ENCODE measurements at places on chromosomes 16 and 17.

DNA sequence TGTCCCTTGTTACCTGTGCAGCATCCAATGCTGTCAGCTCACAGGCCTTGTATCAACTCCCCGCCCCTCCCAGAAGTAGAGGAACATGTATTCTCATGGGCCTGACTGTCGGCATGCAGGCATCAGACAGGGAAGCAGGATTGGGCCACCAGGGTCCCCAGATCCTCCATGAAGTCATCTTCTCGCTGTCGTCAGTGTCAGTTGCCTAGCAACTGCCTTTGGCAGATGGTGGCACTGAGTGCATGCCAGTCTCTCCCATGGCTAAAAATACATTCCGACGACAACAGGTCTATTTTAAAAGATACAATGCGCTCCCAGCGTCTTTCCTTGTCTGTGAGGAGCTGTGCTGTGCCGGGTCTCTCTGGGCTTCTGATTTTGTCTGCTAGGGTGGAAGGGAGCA lies 36.8 kb upstream of the CES5A start:
- DNase-seq = no peak

GRCh38 chr17:63984236-63984635 lies 11.5 kb upstream of the SCN4A start:
- no peak for DNase-seq

- no peak for DNase-seq
These were observed 11.9 kb upstream of the COL1A1 start for GRCh38 chr17:50213026-50214022.

DNA sequence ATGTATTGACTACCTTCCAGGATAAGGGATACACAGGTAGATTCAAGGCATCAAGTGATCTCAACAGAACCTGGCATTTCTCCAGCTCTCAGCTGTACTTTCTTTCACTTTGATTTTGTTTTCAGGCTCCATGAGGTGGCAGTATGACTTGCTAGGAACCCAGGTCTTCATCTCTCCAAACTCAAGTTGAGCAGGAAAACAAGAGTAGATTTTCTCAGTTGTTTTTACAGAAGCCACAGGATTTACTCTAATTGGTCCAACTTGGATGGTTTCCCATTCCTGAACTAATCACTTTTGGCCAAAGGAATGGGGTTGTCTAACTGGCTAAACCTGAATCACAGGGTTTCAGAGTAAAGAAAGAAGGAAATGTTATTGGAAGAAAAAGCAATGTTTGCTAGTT lies 146.6 kb downstream of the TRIM37 start:
- DNase-seq = no peak

DNA sequence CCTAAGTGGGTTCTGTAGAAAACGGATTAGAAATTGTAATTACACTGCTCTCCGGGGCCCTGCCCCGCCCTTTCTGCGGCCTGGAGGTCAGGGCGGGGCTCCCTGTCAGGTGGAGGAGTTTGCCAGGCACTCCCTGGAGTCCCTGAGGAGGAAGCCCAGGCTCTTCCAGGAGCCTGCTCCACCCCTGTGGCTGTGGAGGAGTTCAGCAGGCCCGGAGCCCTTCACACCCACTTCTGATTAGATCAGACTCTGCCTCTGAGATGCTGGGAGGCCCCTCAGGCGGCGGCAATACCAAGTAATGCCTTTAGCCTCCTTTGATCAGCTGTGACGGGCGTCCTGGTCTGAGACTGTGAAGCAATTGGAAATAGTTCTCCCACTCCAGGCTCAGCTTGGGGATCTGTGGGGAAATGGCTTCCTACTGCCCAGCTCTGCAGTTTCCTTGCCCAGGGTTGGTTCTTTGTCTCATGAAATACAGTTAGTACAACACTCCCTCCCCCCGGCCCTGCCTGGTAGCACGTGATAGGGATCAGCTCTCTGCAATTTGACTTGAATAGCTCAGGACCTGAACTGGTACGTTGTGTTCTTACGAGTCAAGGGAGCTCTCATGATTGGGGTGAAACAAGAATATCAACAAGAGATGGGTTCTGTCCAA lies 22.3 kb downstream of the BAIAP2 start:
- DNase-seq = no peak

- DNase-seq = no peak
These were observed 19.0 kb downstream of the SPIRE2 start for GRCh38 chr16:89847051-89847939.

- no peak for DNase-seq
These were observed 173.5 kb downstream of the C16orf95 start for GRCh38 chr16:87143661-87144121.

GRCh38 chr17:12429116-12429515 lies 236.6 kb upstream of the MYOCD start:
- no peak for DNase-seq

DNA sequence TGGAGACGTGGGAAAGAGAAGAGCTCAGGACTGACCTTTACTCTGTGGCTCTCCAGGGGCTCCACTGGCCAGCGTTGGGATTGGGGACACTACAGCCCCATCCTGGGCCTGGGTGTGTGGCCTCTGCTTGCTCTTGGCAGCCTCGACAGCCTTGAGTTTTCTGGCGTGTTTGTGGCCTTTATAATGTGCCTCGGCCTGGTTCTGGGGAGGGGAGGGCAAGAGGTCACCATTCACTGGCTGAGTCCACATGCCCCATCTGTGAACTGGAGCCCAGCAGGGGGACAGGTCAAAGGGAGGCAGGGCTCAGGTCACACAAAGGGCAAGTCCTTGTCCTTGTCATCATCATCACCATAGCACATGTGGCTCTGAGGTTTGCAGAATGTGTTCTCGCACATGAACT lies 11.7 kb downstream of the NKIRAS2 start:
- no peak for DNase-seq

DNA sequence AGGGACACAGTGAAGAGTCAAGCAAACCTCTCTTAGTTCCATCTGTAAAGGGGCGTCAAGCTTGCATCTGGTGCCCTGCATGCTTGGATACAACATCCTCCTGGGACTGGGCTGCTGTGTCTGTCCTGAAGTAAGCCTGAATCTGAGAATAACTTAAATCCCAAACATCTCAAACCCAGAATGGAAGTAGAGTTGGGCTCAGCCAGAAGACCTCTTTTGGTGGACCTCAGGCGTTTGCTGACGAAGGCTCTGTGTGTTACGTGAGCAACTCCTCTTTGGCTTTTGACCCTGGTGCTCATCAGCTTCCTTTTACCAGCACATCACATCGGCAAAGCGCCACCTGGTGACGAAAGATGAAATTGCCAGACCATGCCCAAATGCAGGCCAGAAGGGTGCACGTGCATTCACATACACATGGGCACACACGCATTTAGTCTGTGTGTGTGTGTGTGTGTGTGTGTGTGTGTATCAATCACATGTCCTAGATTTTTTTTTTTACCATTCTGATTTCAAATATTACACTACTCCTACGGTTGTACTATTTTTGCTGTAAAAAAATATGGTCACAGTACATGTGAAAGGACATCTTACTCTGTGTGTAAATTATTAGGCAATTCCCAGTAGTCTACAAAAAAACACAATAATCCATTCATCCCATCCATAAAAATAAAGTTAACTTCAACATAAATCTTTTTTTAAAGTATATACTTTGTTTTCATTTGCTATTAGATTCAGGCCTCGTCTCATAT lies 41.1 kb upstream of the FOXJ1 start:
- DNase-seq = peak; percentile 98

DNA sequence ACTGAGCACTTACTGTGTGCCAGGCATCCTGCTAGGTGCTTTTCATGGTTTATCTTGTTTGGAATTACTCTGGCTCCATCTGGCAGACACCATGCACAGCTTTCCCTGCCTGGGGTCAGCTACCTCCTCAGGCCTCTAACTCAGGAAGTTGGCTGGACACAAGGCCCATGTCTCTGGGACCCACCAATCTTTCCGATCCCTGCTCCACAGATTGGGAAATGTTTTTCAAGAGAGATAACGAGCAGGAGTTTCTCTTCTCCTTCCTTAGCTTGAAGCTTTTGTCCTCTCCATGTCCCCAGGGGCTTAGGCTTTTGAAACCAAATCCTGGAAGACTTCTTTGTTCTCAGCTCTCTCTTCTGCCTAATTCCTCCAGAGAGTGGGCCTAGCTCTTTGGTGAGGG lies 11.5 kb upstream of the ELAC2 start:
- DNase-seq = no peak

- DNase-seq = no peak
These were observed 13.1 kb upstream of the ETV4 start for GRCh38 chr17:43559161-43559816.

DNA sequence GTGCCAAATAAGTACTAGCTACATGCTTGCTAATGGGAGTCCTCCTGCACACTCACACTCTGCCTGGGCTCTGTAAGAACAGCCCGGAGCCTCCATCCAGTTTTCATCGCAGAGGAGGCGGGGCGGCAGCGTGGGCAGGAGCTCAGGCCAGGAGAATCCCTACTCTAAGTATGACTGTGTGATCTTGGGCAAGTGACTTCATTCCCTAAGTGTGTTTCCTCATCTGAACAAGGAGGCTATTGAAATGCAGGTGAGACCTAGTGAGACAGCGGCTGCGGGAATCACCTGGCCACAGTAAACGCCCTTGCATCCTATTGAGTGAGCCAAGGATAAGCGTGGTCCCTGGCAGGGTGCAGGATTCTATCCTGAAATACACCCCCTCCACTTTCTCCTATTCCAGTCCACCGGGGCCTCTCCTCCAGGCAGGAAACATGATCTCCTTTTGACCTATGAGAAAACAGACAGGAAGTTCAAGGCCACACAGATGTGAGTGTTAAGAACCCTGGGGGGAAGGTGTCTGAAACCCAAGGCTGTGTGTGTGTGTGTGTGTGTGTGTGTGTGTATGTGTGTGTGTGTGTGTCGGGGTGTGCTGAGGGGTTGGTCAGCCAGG lies 5.2 kb upstream of the RAI1 start:
- DNase-seq = no peak

DNA sequence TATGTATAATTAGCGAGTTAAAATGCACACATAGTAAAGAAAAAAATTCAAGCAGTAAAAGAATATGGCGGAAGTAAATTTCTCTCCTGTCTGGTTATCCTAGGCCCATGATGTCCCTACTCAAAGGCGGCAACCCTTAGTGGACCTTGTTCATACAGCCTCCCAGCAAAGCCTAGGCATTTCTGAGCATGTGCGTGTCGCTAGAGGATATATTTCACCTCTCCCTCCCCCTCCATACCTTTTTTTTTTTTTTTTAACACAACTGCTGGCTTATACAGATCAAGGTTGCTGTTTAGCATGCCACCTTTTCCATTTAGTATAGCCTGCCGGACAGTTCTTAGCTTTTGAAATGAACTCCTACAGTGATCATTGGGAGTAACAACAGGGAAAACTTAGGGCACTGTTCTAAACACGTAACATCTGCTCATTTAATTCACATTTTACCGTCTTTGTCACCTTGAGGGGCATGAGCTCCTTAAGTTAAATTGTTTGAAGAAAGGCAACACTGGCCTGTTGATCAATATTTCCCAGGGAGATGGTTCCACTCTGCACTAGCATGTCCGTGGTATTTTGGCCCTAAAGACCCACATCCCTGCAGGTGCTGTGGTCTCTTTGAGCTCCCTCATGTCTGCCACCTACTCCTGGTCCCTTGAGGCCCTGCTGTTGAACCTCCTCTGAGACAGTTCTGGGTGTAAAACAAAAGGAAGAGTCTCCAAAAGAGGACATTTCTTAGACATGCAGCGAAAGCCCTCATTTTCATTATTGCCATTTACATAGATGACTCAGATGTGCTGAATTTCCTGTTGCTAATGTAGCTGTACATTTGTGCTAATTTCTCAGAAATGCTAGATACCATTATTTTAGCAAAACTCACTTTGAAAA lies 4.1 kb upstream of the TNFRSF13B start:
- DNase-seq = no peak

GRCh38 chr17:48293319-48294019 lies 136.5 kb downstream of the SKAP1 start:
- no peak for DNase-seq

DNA sequence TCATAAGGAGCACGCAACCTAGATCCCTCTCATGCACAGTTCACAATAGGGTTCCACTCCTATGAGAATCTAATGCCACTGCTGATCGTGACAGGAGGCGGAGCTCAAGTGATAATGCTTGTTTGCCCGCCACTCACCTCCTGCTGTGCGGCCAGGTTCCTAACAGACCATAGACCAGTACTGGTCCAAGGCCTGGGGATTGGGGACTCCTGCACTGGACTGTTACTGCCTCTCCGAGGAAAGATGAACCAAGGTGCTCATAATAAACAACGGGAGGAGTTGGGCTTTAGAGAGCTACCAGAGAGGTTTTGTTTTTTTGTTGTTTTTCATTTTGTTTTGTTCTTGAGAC lies 58.2 kb downstream of the TK2 start:
- no peak for DNase-seq

DNA sequence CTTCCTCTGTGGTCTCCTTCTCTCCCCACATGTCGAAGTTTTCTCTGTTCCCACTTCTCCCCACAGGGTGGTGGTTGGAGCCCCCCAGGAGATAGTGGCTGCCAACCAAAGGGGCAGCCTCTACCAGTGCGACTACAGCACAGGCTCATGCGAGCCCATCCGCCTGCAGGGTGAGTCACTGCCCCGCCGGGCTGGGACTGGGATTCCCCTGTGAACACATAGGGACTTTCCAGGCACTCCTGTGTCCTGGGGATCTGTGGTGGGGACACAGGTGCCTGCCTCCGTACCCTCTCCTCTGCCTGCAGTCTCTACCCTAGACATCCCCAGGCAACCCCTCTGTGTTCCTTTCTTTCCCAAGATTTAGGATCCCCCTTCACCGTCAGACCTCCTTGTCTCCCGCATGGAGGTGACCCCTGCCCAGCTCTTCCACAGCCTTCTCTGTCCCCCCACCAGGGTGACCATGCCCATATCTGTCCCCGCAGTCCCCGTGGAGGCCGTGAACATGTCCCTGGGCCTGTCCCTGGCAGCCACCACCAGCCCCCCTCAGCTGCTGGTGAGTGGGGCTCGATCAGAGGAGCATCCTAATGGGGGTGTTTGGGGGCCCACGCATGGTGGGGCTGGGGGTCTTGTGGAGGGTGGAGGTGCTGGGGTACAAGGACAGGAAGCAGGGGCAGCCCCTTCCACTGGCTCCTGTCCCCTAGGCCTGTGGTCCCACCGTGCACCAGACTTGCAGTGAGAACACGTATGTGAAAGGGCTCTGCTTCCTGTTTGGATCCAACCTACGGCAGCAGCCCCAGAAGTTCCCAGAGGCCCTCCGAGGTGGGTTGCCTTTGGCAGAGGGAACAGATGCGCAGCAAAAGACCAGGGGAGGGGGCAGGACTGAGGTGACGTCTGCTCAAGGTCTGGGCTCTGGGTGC lies 5.8 kb downstream of the ITGAM start:
- no peak for DNase-seq

GRCh38 chr17:48725004-48725287 lies 2.0 kb downstream of the PRAC2 start:
- no peak for DNase-seq
